ENCODE measurements at places on chromosomes 3 and 15.
A peak's percentile ranks its signal among the peaks of the same experiment; 100 is the strongest.

DNA sequence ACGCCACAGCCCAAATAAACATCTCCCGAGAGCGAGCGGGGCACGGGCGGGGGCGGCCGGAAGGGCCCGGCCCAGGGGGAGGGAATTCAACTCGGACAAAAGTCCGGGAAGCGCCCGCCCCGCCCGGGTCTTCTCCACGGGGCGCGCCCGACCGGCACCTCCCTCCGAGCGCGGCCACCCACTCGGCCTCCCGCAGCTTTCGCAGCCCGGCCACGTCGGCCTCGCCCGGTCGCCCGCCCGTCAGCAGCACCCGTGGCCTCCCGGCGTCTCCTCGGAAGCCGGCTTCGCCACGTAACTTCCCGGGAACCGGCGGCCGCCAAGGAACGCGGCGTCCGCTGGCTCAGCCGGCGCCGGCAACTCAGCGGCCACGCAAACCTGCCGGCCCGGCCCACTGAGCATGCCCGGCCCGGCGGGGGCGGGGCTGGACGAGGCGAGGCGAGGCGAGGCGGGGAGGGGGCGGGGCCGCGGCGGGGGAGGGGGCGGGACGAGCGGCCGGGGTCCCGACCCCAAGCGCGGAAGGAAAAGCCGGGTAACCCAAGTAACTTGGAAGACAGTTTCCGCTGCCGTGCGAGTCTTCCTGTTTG is at the start of gene TJP1:
Gene TJP1 (minus strand): TSS at position 369 of the 584 bp plus-strand sequence. CDS start 440 bp downstream, outside the sequence.
- DNase-seq: no peak

GRCh38 chr3:122919291-122919610 is 108.3 kb downstream of the SEMA5B start:
- DNase-seq: no peak

DNA sequence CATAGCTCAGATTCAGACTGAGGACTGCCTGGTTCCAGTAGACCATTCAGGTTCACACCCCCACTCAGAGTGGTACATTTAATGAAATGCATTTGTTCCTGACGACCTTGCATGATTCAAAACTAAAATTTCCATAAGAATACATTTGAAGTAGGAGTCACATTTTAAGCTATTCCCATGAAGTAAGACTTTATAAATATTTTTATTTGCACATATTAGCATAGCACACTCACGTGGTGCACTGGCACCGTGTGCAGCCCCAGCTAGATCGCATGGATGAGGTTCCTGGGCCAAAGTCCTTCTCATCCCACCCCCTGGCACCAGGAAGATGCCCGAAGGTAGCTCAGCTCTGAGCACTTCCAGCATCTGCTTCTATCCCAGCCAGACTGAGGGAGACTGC is 59.4 kb downstream of the SLCO2A1 start:
- no peak for DNase-seq

GRCh38 chr15:81530271-81530691 is 156.3 kb upstream of the TMC3 start:
- DNase-seq: no peak

DNA sequence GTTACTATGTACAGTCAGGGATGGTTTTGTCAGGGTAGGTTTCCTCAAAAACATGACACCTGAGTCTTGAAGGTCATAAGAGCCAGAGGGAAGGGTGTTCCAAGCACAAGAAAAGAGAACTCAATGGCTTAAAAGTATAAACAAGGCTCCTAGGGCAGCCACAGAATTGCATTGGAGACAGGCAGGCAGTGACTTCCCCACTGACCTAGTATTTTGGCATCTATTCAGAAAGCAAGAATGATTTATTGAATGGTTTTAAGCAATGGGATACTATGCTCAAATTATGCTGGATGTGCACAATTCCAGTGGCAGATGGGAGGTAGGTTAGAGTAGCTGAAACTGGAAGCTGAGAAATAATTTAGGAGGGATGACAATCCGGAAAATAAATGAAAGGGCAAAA is 54.0 kb downstream of the TSC22D2 start:
- no peak for DNase-seq

GRCh38 chr3:180747805-180748361 is 68.6 kb upstream of the CCDC39 start:
- no peak for DNase-seq

GRCh38 chr15:93894438-93895036 is 336.8 kb upstream of the MCTP2 start:
- DNase-seq: no peak

GRCh38 chr15:101387574-101387973 is 92.5 kb upstream of the SNRPA1 start:
- DNase-seq: no peak

GRCh38 chr3:172201136-172201869 is 161.9 kb downstream of the FNDC3B start:
- DNase-seq: no peak

DNA sequence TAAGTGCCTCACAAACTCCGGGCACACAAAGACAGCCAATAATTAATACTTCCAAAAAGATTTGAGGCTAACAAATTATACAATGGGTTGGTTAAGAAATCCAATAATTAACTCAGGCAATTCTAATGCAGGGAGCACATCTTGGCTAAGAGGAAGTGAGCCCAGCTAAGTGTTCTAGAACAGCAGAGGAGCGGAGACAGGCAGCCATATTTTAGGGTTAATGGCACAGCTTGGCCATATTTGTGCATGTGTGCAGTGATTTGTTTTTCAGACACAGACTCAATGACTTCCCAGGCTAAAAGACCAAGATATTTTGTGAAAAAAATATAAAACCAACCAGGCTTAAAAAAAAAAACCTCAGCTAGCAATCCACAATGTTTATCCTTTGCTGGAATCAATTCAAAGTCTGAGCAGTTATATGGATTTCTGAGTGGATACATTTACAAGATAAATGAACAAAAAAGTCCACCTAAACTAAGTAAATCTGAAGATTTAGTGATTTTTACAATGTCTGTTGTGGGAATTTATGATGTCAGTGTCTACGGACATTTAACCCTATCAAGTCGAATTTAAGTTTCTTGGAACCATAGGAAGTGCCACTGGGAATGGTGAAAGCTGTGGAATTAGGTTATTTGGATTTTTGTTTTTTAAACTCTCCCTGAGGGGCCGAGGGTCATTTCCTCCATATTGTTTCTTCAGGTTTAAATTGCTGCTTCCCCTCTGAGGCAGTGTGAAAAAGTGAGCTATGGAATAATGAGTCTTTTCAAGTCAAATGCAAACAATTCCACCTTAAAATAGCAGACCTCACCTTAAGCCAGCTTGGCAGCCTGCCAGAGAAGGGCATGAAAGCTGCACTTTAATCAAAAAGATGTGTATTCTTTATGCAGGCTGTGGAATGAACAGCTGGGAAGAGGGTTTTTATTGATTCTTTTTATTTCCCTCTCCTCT is 413.7 kb upstream of the TBL1XR1 start:
- no peak for DNase-seq

GRCh38 chr3:53171827-53172505 is 11.0 kb downstream of the PRKCD start:
- no peak for DNase-seq

DNA sequence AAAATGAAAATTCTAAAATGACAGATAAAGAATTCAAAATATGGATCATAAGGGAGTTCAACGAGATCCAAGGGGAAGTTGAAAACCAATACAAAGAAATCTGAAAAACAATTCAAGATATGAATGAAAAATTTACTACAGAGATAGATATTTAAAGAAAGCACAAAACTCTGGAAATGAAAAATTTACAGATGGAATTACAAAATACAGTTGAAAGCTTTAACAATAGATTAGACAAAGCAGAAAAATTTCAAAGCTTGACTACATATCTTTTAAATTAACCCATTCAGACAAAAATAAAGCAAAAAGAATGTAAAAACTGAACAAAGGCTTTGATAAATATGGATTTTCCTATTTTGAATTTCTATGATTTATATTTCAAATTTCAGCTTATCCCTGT is 211.1 kb downstream of the SLC9A9 start:
- no peak for DNase-seq

GRCh38 chr3:12288182-12289129 is at the start of gene PPARG:
Gene PPARG, plus strand, starts transcription at chr3:12289070. Its CDS starts 90,642 bp downstream, at chr3:12379712.
- DNase-seq: no peak

GRCh38 chr15:68114356-68114755 is 60.2 kb downstream of the PIAS1 start:
- DNase-seq: no peak

DNA sequence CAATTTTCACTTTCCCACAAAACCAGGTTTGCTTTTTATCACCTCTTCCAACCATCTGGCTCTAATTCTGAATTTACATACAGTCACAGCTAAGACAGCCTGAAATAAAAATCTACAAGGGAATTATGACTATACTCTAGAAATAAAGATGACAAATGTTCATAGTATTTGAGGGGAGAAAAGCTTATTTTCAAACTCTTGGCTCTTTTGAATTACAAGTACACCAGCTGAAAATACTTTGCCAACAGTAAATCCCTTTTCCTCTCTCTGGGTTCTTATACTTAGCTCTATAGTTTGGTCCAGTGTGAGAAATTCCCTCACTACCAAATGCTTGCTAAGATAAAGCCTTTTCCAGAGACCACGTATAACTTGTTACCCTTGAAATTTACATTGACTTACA is 1037.9 kb downstream of the ROBO1 start:
- DNase-seq: no peak

- DNase-seq: no peak
Measured at GRCh38 chr3:37765591-37766488, 95.8 kb upstream of the CTDSPL start.

DNA sequence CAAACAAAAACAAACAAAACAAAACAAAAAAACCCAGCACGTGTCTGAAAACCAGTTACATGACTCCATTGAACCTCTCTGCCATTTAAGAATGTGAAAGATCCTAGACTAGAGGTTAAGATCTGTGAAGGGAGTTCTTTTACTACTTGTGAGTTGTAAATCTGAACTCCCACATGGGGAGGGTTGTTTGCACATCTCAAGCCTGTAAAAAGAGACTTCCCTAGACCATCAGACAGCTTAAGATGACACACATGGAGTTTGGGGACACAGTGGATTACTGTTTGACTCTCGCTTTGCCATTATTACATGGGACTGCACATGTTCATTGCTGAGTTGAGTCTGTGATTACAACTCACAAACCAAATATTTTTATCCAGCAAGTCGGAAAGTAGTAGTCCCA is 171.5 kb downstream of the SLC9A9 start:
- DNase-seq: no peak

GRCh38 chr3:125221831-125222230 is 9.3 kb upstream of the SLC12A8 start:
- DNase-seq: no peak

DNA sequence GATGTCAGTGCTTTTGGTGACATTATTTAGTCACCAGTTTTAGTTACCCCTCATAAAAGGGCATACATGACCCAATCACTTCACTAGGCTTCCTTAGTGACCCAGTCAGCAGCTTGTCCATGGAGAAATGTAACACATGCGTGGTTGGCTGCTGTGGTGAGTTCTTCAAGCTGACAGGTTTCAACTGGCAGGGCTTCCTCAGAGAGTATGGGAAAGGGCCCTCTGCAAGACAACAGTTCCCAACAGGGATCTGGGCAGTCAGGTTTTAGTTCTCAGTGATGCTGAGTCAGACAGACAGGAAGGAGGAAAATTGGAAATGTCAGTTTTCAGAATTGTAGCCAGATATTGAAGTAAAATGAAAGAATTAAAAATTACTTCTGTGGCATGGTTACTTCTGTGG is 282.5 kb downstream of the TBL1XR1 start:
- no peak for DNase-seq

DNA sequence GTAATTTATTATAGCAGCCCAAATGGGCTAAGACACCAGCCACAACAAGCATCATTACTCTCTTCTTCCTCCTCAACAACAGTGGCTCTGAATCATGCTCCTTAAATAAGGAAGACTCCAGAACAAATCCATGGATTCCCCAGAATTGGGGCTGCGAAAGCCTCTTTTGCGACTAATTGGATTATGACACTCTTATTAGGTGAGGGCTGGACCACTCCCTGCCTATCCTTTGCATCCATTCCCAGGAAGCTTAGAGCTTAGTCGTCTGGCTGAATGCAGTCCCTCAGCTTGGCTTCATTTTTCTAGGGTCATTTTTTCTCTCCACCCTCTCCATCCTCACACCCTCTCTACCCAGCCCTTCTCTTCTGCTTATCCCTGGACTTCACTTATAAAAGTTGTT is 227.7 kb downstream of the ZNF621 start:
- no peak for DNase-seq

DNA sequence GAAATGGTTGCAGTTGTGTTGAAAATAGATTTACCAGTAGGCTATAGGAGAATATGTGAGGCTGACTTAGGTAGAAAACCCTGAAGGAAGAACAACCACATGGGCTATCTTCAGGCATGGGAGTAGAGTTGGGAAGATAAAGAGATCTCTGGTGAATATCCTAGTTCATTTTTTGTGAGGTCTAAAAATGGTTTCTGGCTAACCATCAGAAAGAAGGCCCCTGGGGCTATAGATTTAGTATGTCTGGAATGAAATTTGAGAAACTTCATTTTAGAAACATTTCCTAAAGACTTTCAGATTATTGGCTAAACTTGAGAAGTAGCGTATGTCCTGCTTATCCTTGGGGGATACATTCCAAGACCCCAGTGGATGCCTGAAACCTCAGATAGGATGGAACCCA is 148.2 kb downstream of the NAALADL2 start:
- DNase-seq: no peak

- DNase-seq: no peak
Measured at GRCh38 chr3:139202226-139202958, 141.4 kb upstream of the MRPS22 start.

DNA sequence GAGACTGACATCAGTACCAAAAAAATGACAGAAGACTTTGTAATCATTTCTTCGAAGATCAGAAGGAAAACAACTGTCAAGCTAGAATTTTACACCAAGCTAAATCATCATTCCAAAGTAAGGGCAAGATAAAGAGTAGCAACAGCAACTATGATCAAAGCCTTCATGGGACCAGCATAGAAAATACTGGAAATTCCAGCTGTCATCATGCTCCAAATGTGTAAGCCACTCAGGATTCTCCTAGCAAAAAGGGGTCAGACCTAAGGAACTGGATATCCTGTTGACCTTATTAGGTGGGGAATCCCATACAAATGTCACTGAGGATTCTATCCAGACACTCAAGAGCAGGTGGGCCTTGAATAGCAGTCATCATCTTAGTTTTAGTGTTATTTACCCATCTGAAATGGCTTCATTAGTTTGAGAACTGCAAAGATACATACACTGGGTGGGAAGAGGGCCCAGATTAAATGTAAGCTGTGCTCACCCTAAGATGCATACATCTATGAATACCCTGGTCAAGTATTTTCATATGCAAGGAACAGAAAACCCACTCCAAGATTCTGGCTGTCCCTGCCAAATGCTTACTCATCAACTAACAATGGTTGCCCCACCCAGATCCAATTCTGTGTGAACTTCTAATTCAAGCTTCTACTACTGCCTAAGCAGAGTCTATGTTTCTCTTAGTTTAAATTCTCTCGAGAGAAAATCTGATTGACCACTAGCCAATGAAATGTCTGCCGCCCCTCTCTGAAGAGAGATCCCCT is 33.5 kb downstream of the CLDN18 start:
- DNase-seq: no peak

- no peak for DNase-seq
Measured at GRCh38 chr3:135034891-135035440, 239.9 kb downstream of the EPHB1 start.

GRCh38 chr15:36468746-36469145 is 110.7 kb upstream of the CDIN1 start:
- DNase-seq: peak; percentile 60

- no peak for DNase-seq
Measured at GRCh38 chr15:58021332-58022230, 43.9 kb downstream of the ALDH1A2 start.

All from keratinocyte (primary cell).